ENCODE measurements at places on chromosomes 3 and 15. TPM values are rescaled to one million over a fixed set of nuclear protein-coding genes. Genes with fewer than 3 reads are reported as not detected.
A peak's percentile ranks its signal among the peaks of the same experiment; 100 is the strongest.

The TERC gene
- 2.9 TPM for total RNA-seq

The KNG1 gene
- total RNA-seq, result not detected

The VEPH1 gene
- 116 TPM for total RNA-seq

- peak; percentile 65 for DNase-seq
- no peaks in the 10 kb centered on the region for H3K36me3 ChIP-seq
- H3K27me3 ChIP-seq, result no peaks in the 10 kb centered on the region
- H3K4me1 ChIP-seq, result peaks cover 33% of the 10 kb centered on the region
- H3K4me3 ChIP-seq, result no peak overlapping the region
These were observed 17.3 kb downstream of the FAM174B start for GRCh38 chr15:92638291-92638708.
